ENCODE measurements at places on chromosomes 13 and 19.

GRCh38 chr13:104114101-104114500 is 1047.9 kb upstream of the SLC10A2 start:
- peaks cover 4% of the 10 kb centered on the region for H3K36me3 ChIP-seq
- no peaks in the 10 kb centered on the region for H3K4me1 ChIP-seq
- DNase-seq: no peak
- no peaks in the 10 kb centered on the region for H3K27me3 ChIP-seq
- no peak overlapping the region for H3K4me3 ChIP-seq

DNA sequence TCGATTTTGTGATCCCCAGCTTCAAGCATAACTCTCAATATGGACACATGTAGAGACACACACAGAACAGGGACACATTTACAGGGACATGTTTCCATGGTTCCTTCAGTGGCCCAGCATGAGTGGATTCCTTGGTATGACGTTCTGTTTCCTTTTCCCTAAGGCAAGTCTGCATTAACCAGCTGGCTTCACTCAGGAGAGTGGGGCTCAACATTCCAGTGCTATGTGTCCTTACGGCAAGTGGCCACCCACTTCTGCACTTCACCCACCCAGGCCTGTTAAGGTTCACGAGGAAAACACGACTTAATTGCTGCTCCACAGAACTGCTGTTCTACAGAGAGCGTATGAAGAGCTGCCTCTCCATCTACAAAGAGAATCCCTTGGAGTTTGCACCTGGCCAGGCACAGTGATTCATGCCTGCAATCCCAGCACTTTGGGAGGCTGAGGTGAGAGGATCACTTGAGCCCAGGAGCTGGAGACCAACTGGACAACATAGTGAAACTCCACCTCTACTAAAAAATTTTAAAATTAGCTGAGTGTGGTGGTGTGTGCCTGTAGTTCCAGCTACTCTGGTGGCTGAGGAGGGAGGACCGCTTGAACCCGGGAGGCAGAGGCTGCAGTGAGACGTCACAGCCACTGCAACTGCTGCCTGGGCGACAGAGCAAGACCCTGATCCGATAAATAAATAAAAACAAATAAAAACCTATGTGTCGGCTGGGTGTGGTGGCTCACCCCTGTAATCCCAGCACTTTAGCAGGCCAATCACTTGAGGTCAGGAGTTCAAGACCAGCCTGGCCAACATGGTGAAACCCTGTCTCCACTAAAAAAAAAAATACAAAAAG is 32.5 kb downstream of the BRD4 start:
- H3K4me1 ChIP-seq: peaks cover 46% of the 10 kb centered on the region
- peak overlapping the region; percentile 42 for H3K27ac ChIP-seq
- no peak for DNase-seq
- no peak overlapping the region for H3K4me3 ChIP-seq

GRCh38 chr19:36605877-36606478 is 865 bp downstream of the ZNF382 start:
- DNase-seq: no peak
- H3K36me3 ChIP-seq: peaks cover 3% of the 10 kb centered on the region
- peak overlapping the region; percentile 89 for H3K27ac ChIP-seq
- peak overlapping the region; percentile 92 for H3K4me3 ChIP-seq
- no peaks in the 10 kb centered on the region for H3K27me3 ChIP-seq
- H3K4me1 ChIP-seq: peaks cover 13% of the 10 kb centered on the region

DNA sequence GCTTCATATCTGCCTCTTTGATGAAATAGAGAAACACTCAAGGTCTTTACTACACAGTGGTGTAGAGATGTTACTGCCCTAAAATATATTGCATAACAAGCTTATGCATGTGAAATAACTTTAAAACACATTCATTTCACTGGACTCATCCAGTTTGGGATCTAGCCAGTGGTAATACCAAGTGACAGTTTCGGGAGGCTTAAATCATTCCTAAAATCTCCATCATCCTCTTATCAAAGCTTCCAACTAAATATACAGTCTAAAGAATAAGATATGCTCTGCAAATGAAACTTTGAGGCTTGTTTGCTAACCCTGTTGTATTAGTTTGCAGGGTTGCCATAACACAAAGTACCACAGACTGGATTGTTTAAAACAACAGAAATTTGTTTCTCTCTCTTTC is 52.8 kb downstream of the THSD1 start:
- no peaks in the 10 kb centered on the region for H3K27me3 ChIP-seq
- H3K4me1 ChIP-seq: no peaks in the 10 kb centered on the region
- no peak overlapping the region for H3K4me3 ChIP-seq
- no peak for DNase-seq
- H3K36me3 ChIP-seq: no peaks in the 10 kb centered on the region

DNA sequence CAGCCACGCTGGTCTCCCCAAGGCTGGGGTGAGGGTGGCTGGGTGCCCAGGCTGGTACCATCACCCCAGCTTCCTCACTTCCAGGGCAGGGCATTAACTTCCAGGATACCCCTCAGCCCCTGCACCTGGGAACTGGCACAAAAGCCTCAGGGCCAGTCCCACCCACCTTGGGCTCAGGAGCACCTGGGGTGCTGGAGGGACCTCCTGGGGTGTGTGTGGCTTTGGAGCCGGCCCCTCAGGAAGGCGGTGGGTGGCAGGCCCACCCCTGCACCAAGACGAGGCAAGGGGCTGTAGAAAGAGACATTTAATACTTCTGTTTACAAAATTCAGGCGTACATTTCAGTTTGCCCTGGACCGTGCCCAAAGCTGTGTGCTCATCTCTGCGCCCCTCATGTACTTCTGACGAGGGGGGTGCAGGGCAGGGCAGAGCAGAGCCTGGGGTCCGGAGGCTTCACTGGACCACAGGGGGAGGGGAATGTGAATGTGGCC is 16.8 kb downstream of the MPND start:
- peak overlapping the region; percentile 90 for H3K27ac ChIP-seq
- H3K4me3 ChIP-seq: no peak overlapping the region
- H3K27me3 ChIP-seq: no peaks in the 10 kb centered on the region
- peaks cover 4% of the 10 kb centered on the region for H3K36me3 ChIP-seq

- no peak for DNase-seq
- no peak overlapping the region for H3K4me3 ChIP-seq
- H3K27ac ChIP-seq: no peak overlapping the region
- no peaks in the 10 kb centered on the region for H3K36me3 ChIP-seq
- peaks cover 55% of the 10 kb centered on the region for H3K27me3 ChIP-seq
Measured at GRCh38 chr13:112209711-112210110, 142.8 kb downstream of the SOX1 start.

GRCh38 chr19:42113641-42114348 is 18.5 kb downstream of the POU2F2 start:
- H3K36me3 ChIP-seq: no peaks in the 10 kb centered on the region
- no peaks in the 10 kb centered on the region for H3K4me1 ChIP-seq
- no peak overlapping the region for H3K27ac ChIP-seq
- no peak overlapping the region for H3K4me3 ChIP-seq
- H3K27me3 ChIP-seq: peaks cover 36% of the 10 kb centered on the region

GRCh38 chr19:28297036-28297435 is 915.9 kb downstream of the UQCRFS1 start:
- no peak overlapping the region for H3K27ac ChIP-seq
- peaks cover 11% of the 10 kb centered on the region for H3K4me1 ChIP-seq
- H3K4me3 ChIP-seq: no peak overlapping the region
- no peak for DNase-seq
- H3K27me3 ChIP-seq: no peaks in the 10 kb centered on the region

DNA sequence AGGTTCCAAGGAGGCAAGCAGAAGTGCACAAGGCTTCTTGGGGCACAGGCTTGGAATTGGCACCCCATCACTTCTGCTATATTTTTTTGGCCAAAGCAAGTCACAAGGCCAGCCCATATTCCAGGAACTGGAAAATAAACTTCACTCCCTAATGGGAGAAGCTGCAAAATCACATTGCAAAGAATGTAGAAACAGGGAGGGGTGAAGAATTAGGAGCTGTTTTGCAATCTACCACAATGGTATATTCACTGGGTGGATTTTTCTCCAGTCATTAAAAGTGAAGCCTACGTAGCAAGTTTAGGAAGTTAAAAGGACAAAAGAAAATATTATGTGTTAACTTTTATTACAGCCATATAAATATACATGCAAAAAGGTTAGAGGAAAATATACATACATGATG is 464.8 kb downstream of the COG6 start:
- no peak overlapping the region for H3K4me3 ChIP-seq
- no peak overlapping the region for H3K27ac ChIP-seq
- H3K4me1 ChIP-seq: peaks cover 18% of the 10 kb centered on the region
- H3K36me3 ChIP-seq: no peaks in the 10 kb centered on the region

- no peak overlapping the region for H3K4me3 ChIP-seq
- peaks cover 4% of the 10 kb centered on the region for H3K27me3 ChIP-seq
- peaks cover 4% of the 10 kb centered on the region for H3K4me1 ChIP-seq
- DNase-seq: no peak
Measured at GRCh38 chr13:27177852-27178251, 6.2 kb upstream of the USP12 start.

DNA sequence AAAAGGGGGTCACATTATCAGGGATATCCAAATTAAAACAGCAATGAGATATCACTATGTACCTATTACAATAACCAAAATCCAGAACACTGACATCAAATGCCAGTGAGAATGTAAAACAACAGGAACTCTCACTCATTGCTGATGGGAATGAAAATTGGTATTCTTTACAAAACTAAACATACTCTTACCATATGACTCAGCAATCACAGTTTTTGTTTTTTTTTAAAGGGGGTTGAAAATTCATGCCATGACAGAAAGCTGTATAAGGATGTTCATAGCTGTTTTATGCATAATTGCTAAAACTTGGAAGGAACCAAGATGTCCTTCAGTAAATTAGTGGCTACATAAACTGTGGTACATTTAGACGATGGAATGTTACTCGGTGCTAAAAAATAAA is 71.6 kb upstream of the SLITRK1 start:
- H3K4me1 ChIP-seq: no peaks in the 10 kb centered on the region
- no peak overlapping the region for H3K27ac ChIP-seq
- no peak for DNase-seq
